ENCODE measurements at places on chromosomes 2 and 18.

DNA sequence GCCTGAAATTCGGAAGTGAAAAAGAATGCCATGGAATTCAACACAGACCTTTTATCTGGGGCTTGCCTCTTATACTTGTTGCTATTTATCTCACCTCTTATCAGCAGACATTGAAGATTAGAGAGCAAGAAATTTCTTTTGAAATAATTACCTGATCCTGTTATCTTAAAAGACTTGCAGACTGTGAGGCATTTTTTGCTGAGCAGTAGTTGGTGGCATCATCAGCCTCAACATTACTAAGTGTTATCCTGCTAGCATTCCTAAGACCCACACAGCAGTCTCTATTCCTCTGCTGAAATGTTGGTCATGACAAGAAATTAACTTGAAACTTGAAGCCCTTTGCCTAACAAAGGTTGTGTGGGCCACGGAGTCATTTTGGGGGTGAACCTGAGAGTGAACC lies 186.5 kb downstream of the TRIB2 start:
- DNase-seq = no peak

DNA sequence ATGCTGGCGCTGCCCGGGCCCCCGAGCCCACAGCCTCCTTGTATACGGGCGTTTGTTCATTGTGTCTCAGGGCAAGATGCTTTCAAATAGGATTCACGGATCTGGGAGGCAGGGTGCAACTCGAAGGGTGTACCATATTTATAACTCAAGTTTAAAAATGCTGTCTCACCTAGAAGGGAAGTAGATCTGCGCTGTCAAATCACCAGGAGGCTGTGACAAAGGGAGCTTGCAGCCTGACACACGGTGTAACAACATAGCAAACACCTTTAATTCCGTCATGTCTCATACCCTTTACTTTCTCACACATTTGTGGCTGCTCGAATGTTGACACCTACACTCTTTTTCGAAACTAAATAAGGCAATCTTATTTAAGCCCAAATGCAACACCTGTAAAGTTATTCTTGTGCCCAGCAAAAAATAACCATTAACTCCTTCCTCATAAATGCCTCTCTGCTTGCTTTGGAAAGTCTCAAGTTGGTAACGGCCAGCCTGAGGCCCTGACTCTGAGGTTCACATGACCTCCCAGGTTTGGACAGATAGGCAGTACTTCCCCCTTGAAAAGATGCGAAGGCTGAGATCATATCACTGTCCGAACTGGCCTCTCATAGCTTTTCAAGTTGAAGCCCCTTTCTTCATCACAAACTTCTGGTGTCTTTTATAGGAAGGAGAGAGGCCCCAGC lies 11.6 kb downstream of the ZEB2 start:
- no peak for DNase-seq

DNA sequence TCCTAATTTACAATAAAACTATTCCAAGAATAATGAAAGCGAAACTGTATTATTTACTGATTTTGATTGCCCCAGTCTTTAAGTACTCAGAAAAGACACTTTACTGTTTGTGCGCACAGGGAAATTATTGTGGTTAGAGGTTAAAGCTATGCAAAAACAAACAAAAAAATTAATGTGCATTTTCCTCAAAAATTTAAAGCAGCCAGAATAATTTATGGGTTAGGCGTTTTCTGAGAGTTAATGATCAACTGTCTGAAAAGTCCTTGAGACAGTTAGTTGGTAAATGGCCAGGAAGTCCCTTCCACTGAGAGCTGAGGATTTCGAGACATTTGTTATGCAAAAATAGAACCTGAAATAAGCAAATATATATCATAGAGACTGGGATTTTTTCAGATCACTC lies 143.3 kb downstream of the IRS1 start:
- no peak for DNase-seq

DNA sequence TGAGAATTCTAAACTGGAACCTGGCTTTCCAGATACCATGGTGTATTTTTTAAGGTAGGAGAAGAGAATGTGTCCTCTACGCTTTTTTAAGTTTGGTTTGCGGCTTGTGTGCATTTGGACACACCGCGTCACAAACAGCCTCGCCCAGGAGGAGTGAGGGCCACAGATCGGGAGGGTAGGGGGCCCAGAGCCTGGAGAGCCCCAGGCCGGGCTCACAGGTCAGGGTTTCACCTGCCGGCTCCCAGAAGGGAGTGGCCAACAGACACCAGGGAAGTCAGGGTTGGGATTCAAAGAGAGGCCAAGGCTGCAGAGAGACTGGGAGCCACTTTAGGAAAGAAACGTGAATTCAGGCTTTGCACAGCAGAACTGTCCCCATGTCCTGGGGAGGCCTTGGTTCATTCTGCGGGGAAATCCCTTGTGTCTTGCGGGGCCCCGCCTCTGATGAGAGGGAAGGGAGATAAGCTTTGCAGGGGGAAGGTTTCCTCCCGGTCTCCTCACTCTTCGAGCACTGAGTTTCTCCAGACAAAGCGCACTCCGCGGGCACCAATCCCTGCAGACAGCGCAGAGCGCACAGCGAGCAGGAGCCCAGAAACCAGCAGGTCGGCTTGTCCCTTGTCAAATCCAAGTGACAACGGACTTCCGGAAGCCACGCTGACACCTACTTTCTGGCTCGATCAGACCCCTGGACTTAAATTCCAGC lies 2.0 kb upstream of the TUBB6 start:
- DNase-seq = no peak

- DNase-seq = no peak
These were observed 7.9 kb upstream of the KYNU start for GRCh38 chr2:142869461-142870106.

DNA sequence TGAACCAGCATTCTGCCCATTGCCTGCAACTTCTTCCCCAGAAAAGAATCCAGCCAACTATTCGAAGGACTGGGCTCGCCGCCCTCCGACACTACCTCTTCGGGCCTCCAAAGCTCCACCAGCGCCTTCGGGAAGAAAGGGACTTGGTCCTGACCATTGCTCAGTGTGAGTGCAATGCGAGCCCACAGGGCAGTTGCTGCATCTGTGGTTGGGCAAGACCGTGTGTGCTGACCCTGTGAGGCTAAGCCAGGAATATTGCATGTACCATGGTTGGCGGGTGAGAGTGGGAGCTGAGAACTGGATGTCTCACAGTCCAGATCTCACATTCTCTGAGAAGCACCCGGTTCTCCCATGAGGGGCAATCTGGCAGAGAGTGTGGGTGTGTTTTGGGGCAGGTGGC lies 16.5 kb downstream of the ELMOD3 start:
- DNase-seq = no peak

GRCh38 chr18:29779096-29779495 lies 1263.4 kb downstream of the DSC3 start:
- no peak for DNase-seq

DNA sequence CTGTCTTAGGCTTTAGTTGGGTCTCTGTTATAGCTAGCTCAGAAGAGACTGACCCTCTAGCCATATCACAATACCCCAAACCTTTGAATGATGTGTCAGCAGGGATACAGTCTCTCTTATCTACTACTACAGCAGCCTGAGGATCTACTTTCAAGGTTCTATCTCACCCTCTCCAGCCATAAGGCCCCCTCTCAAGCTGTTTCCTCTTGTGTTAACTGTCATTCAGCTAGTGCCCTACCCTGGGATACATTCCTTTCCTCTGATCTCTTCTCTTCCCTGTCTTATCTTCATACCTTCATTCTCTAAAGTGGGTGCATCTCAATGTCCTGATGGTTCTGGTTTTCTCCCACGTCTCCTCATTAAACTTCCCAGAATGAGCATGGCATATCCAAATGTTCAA lies 434.7 kb downstream of the NRXN1 start:
- no peak for DNase-seq

DNA sequence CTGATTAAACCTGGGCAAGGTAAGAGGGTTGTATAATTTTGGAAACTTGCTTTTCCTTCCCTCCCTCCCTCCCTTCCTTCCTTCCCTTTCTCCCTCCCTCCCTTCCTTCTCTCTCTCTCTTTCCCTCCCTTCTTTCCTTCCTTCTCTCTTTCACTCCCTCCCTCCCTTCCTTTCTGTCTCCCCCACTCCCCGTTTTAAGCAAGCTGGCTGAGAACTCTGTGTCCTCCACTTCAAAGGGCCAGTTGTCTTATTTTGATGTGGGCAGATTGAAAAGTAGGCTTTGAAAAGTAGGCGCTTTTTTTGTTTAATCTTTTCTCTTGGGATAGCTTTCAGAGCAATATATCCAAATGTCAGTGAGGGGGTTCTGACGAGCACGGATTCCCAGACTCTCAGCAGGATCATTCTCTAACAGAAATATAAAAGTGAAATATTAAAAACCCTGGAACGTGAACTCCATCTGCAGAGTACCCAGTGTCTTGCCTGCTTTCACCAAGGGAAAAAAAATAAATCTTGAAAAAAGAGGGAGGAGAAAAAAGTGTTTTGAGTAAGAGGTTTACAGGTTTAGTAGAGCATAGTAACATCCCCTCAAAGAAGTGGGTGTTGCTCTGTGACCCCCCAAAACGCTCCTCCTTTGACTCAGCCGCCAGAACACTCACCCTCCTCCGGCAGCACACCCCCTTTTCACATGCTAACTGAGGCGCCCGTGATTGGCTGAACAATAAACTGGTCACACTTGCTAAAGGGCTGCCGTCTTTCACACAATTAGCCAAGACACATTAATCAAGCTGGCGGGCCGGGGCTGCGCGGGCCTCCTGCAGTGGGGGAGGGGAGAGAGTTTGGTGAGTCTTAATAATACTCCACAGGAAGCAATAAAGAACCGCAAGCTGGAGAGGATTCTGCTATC lies 52.2 kb downstream of the CDK15 start:
- DNase-seq = no peak

DNA sequence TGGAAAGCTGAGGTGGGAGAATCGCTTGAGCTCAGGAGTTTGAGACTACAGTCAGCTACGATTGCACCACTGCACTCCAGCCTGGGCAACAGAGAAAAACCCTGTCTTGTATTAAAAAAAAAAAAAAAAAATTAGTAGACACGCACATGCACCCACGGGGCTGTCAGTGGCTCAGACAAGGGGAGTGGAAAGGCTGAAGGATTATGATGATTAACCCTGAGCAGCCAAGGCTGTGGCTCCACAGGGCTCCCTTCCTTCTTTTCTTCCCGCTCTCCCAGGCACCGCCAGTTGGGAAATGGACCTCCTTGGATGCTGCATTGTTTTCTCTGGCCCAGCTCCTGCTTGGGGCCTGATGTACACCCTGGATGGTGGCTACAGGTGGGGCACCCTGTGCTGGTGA lies 49.0 kb upstream of the RAB6C start:
- DNase-seq = no peak

DNA sequence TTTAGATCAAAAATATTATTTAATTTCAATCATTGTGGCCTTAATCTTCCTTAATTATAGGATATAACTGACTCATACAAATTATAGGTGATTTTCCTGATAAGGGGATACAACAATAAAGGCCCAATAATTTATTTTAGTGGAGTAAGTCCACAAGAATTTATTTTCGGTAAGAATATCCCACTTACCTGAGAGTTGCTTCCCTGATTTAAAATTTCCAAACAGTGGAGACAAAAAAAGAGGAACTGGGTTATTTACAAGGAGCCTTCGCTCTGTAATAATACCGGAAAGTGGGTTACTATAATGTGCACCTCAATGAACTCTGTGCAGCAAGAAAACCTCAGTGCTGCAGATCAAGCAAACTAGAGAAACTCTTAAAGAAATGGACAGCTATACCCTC lies 42.2 kb downstream of the FEZ2 start:
- DNase-seq = no peak

DNA sequence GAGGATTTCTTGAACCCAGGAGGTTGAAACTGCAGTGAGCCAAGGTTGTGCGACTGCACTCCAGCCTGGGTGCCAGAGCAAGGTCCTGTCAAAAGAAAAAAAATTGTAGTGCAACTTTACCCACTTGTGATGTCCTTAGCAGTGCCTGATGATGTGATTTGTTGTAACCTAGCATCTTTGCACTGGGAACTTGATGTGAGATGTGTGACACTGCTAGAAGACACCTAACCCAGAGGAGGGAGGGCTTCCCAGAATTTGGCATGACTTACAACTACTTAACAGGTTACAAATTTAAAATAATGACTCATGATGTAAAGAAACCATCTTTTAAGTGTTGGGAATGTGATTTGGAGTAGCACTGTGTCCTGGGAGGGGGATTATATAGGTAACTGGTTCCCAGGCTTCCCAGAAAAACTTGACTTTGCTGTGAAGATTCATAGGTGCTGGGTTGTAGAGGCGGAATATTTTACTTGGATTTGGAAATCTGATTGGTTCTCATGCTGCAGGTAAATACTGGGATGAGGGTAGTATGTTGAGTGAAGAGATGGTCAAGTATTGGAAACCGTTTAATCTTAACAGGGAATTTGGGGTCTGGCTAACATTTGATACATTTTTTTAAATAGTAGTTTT lies 3.7 kb downstream of the EEF1B2 start:
- no peak for DNase-seq

DNA sequence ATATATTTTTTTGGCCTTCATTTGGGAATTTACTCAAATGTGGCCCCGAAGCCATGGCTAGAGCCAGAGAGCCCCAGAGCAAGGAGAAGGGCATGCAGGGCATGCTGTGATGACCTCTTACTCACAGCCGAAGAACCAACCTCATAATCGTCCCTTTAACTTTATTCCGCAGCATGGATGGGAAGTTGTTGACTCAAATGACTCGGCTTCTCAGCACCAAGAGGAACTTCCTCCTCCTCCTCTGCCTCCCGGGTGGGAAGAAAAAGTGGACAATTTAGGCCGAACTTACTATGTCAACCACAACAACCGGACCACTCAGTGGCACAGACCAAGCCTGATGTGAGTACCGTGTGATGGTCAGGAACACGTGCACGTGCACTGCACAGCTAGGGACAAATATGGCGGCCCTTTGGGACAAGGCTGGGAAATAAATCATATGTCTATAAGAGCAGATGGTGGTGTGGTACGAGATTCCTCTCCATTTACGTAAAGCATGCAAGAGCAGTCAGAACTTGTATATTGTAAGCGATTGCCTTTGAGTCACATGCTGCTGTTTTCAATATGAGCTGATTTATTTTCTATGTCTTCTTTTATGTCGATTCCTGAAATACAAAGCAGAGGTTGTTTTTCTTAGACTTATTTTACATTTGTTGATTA lies 280.9 kb downstream of the NEDD4L start:
- DNase-seq = no peak

DNA sequence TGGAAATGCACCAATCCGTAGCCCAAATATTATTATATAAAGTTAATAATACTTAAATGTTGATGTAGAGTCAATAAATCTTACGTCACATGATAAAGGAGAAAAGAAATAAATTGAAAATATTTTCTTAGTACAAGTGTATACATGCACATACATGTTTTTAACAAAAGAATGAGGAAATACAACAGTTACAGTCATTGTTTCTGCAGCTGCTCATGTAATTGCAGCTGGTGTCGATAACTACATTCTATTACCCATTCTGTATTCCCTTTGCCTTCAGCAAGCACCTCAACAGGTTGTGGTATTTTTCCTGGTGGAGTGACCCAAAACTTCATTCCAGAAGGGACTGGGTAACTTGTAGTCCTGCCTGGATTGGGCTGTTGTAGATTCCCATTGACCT lies 377.8 kb upstream of the FSIP2 start:
- DNase-seq = no peak

Data from HL-60 (cell line).